NCI-H446 (cell line): ENCODE measurements at places on chromosomes 12 and 14.

DNA sequence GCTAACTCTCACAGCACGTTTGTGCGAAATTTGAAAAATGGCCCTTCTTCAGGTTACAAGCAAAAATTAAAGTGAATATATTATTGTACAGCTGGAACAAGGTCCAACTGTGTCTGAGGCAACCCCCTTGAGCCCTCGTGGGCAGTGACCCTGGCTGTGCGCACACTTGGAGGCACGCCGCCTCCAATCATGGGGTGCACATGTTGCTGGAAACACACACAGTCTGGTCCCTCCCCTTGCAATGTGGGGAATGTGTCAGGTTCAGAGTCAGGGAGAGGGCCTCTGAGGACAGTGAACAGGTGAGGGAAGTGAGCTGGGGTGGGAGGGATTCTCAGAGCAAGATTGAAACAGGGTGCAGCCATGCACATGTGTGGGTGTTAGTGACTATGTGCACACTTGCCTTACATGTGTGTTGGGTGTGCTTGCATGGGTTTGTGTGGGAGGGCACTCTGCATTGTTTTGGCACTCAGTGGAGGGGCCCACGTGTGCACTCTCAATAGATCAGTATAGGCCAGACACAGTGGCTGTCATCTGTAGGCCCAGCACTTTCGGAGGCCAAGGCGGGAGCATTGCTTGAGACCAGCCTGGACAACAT is 9.6 kb downstream of the TSPAN9 start:
- DNase-seq = no peak

- no peak for DNase-seq
Measured at GRCh38 chr12:107567876-107568619, 117.6 kb upstream of the PWP1 start.

DNA sequence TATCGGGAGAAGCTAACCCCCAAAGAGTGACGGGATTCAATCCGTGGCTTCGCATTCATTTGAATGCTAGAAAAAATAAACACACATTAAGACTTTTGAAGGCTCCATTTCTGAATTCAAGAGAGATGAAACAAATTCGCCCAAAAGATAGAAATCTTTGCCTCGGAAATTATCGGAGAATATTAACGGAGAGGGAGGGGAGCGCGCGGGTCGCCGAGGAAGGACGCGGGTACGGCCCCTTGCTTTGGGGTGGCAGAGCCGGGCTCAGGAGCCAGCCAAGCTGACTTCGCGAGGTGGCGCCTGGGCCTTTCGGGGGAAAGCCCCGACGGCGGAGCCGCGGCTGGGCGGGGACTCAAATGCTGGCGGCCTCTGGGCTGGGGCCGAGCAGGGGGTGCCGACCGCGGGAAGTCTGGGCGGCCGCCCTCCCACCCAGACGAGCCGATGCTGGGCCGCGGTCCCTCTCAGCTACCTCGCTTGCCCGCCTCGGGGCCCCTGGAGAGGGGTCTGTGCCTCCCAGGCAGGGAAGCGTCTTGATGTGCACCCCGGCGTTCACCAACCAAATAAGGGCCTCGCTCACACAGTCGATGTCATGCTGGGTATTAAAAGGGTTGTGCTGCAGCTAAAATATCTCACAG is 14.7 kb downstream of the NKX2-1 start:
- DNase-seq = no peak

DNA sequence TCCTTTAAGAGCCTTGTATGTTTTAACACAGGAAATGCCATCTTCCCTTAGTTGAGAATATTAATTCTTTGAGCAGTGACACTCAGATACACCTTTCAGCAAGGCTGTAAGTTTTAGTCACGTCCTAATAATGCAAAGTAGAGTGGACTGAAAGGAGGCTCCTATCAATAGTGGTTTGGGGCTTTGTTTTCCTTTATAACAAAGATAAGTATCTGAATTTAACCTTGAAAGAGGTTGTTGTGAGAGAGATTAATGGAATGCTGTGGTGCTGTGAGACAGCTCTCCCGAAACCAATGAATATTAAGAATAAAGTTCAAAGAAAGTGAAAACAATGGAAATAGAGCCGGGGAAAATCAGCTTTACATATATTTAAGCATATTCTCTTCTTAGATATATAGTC is 259.6 kb downstream of the ERC1 start:
- DNase-seq = no peak
